ENCODE measurements at places on chromosomes 3 and 15. TPM values are rescaled to one million over a fixed set of nuclear protein-coding genes. Genes with fewer than 3 reads are reported as not detected.

The GOLGA8K gene
- 2.7 TPM for polyA plus RNA-seq

The VILL gene
- polyA plus RNA-seq, result 9.9 TPM

The STAB1 gene
- polyA plus RNA-seq, result 38.3 TPM

The EIF1B gene
- polyA plus RNA-seq, result 164 TPM

The PRTG gene
- polyA plus RNA-seq, result 3.0 TPM

The USP8 gene
- polyA plus RNA-seq, result 35.7 TPM

The GREM1 gene
- polyA plus RNA-seq, result 6.0 TPM

The STOML1 gene
- 57.5 TPM for polyA plus RNA-seq

The OSBPL10 gene
- 7.8 TPM for polyA plus RNA-seq

The POPDC2 gene
- polyA plus RNA-seq, result 1.8 TPM

The SV2B gene
- polyA plus RNA-seq, result 14.7 TPM

The KLHL40 gene
- polyA plus RNA-seq, result 0.38 TPM

The SAMD7 gene
- not detected for polyA plus RNA-seq

The LYZL4 gene
- polyA plus RNA-seq, result not detected

The SENP7 gene
- 56.9 TPM for polyA plus RNA-seq

The SOX14 gene
- 2.7 TPM for polyA plus RNA-seq

The BUB1B gene
- polyA plus RNA-seq, result 17.1 TPM

The GOLGA6L10 gene
- 8.1 TPM for polyA plus RNA-seq

The VWA5B2 gene
- 36.4 TPM for polyA plus RNA-seq

The TEX55 gene
- polyA plus RNA-seq, result not detected

The STRA6 gene
- 14.8 TPM for polyA plus RNA-seq

The SIAH2 gene
- 22.6 TPM for polyA plus RNA-seq

The IGSF11 gene
- polyA plus RNA-seq, result 26.6 TPM

The CYP1A2 gene
- not detected for polyA plus RNA-seq

The CISH gene
- polyA plus RNA-seq, result 3.2 TPM

The SKOR1 gene
- polyA plus RNA-seq, result 20.1 TPM

The NLGN1 gene
- polyA plus RNA-seq, result 18.9 TPM

The CACNA2D3 gene
- 34.2 TPM for polyA plus RNA-seq

The SRPRB gene
- 74.6 TPM for polyA plus RNA-seq

The HES1 gene
- polyA plus RNA-seq, result 28.7 TPM

The SCAMP2 gene
- polyA plus RNA-seq, result 64.9 TPM

The TICRR gene
- 6.6 TPM for polyA plus RNA-seq

The A4GNT gene
- 0.33 TPM for polyA plus RNA-seq

Measured in spinal cord (tissue), 10 donors.